HFFc6 (cell line): ENCODE measurements at places on chromosomes 5 and 9. TPM values are rescaled to one million over a fixed set of nuclear protein-coding genes. Genes with fewer than 3 reads are reported as not detected.
A peak's percentile ranks its signal among the peaks of the same experiment; 100 is the strongest.

Gene CA9
- 0.16 TPM in 1 of 2 replicates, not detected in the other for total RNA-seq

- no peak for DNase-seq
These were observed 405.3 kb downstream of the TLR4 start for GRCh38 chr9:118109542-118109941.

- DNase-seq, result no peak
These were observed 36.9 kb downstream of the SPRY4 start for GRCh38 chr5:142287973-142288313.

DNA sequence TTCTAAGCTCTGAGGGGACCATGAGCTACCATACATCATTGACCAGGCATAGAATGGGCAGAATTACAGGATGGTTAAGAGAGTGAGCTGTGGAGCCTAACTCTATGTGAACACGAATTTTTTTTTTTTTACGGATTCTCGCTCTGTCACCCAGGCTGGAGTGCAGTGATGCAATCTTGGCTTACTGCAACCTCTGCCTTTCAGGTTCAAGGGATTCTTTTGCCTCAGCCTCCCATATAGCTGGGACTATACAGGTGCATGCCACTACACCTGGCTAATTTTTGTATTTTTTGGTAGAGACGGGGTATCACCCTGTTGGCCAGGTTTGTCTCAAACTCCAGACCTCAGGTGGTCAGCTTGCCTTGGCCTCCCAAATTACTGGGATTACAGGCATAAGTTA is 72.8 kb upstream of the PCAT7 start:
- no peak for DNase-seq

- peak; percentile 63 for DNase-seq
These were observed 101.3 kb downstream of the RASEF start for GRCh38 chr9:82961504-82962125.

GRCh38 chr9:111922324-111923013 is 25.9 kb downstream of the UGCG start:
- DNase-seq, result no peak

Gene DMRTA1
- not detected in 3 replicates for total RNA-seq

- no peak for DNase-seq
These were observed 44.3 kb downstream of the GLRA1 start for GRCh38 chr5:151880324-151880723.

Gene RHOBTB3
- total RNA-seq, result 102 and 160 TPM in 2 replicates

Gene TXNDC8
- total RNA-seq, result not detected in 3 replicates

Gene TSSK1B
- total RNA-seq, result not detected in 3 replicates
